ENCODE measurements at places on chromosomes 11 and 22.

- no peak for DNase-seq
Measured at GRCh38 chr11:13208921-13209320, 68.7 kb upstream of the BMAL1 start.

- DNase-seq = no peak
Measured at GRCh38 chr22:47777426-47777825, 1015.0 kb downstream of the TBC1D22A start.

DNA sequence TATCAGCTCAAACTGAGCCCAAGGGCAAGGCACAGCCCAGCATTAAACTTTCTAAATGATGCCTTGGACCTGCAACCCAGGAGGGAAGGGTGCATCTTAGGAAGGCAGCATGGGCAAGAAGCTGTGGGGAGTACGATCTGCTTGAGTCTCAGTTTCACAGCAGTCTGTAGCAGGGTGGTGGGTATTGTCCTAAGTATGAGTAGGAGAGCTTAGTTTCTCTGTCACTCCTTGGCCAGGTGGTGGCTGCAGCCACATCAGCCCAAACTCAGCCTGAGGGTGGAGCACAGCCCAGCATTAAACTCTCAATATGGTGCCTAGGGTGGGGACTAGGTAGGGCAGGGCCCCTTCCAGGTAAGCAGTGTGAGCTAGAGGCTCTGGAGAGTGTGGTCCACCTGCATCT, 85.5 kb downstream of the ACER3 start:
- no peak for DNase-seq

GRCh38 chr11:36478700-36479329, 31.3 kb downstream of the TRAF6 start:
- DNase-seq = peak; percentile 60

DNA sequence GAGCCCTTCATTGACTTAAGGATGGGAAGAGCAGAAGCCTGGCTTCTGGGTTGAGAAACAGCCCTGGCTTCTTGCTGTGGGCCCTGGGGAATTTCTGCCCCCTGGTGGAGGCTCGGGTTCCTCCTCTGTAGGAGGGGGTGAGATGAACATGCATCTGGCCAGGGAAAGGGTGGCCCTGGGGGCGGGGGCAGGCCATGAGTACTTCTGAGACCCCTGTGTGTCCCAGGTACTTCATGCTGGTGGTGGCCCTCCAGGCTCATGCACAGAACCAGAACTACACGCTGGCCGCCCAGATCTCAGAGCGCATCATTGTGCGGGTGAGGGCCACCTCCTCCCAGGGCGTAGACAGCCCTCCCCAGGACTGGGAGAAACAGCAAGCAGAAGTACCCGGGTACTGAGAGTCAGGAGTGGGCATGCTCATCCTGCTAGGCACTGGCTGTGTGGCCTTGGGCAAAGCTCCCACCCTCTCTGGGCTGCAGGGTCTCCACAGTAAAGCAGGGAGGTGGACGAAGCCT, 15.8 kb downstream of the TMEM258 start:
- peak; percentile 80 for DNase-seq

GRCh38 chr11:69493931-69494821, 12.7 kb downstream of the LINC01488 start:
- DNase-seq = no peak

DNA sequence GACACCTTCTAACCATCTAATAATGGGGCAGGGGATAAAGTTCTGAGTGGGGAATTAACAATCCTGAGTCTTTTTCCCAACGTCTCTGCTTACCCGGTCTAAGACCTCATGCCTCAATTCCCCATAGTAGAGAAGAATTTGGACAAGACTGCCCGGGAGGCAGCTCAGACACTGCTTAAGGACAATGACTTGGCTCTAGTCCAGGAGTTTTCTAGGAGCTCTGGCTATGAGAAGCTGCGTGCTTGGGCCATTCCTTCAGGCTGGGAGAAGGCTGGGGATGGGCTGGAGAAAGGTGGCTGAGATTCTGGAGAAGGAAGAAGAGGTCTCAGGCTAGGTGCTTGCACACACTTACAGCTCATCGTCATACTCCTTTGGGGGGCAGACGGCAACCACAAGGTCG, 19.8 kb upstream of the ABCC8 start:
- DNase-seq = peak; percentile 23

GRCh38 chr11:119318240-119319135, 1.6 kb upstream of the MCAM start:
- DNase-seq = no peak

DNA sequence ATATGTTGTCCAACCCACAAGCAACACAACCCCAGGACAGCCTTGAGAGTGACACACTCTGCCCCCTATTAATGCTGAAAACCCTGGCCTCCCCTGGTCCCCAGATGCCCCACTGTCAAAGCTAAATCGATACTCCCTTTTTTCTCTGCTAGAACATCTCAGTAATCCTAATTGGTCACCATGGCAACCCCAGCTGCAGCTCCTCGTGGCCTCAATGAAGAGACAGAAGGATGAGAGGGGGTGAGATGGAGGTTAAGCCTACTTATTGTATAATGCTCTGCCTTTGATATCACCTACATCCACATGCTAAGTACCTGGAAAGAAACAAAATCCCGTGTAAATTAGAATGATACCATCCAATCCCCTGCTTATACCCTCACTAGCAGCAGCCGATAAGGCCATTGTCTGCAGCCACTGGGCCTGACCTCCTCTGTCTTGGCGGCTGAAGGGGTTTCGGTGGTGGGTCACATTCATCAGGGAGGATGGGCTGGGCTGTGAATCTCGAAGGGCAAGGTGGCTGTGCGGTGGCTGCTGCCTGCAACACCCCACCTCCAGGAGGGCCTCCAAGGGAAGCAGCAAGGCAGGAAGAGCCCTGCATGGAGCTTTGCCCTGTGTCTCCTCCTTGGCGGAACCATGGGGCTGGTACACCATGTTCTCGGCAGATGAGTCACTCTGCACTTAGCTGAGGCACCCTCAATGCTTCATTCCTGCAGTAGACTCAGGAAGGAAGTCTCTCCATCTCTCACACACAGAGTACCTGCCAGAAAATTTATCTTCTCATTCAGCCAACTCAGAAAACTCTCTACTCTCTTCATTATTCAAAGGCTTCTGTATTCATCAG, 399.5 kb downstream of the BUD13 start:
- no peak for DNase-seq

Measured in testis (tissue), 5 donors.